ENCODE measurements at places on chromosomes 2 and 18. TPM values are rescaled to one million over a fixed set of nuclear protein-coding genes. Genes with fewer than 3 reads are reported as not detected.

Gene CAPN14
- 0.16 TPM for total RNA-seq

Gene CCDC138
- 2.8 TPM for total RNA-seq

Gene POTEC
- not detected for total RNA-seq

Gene CROCC2
- 0.26 TPM for total RNA-seq

Gene SLC23A3
- total RNA-seq: 0.63 TPM

Gene CYBRD1
- 454 TPM for total RNA-seq

Gene DOK6
- total RNA-seq: 9.0 TPM

Gene PPP1CB
- total RNA-seq: 160 TPM

Gene ARHGEF4
- total RNA-seq: 2.2 TPM

Gene PRSS56
- not detected for total RNA-seq

Gene LONRF2
- total RNA-seq: under 0.01 TPM
